ENCODE measurements at places on chromosomes 3 and 15.

DNA sequence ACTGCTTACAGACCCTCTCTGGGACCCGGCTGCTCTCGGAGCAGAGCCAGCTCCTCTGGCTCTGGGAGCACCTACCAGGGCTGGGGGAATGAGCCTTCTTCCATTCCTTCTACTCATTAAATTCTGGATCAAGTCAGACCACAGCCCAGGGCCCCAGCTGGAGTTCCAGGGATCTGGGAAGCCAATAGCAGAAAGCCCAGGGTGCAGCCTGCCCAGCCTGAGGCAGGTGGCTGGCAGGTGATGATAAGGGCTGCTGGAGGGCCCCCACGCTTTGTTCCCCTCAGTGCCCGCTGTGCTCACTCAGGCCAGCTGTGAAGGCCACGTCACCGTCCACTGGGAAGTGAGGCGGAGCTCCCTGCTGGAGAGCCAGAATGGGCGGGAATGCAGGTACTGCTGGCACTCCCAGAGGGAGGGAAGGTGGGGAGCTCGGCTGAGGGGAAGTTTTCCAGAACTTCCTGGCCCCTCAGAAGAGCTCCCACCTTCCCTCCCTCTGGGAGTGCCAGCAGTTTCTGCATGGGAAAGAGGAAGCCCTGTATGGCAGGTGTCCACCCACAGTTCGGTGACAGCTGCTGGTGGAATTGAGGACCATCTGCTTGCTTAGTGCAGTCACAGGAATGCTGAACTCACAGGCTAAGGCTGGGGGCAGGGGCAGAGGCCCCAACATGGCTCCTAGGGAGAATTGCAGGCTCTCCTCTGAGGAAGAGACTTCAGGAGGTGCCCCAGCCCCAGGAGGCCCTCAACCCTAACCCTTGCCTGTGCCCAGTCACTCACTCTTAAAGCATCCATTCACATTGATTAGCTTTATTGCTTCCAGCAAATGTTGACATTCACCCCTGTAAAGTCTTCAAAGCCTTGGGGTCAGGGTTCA is 12.6 kb upstream of the RTP3 start:
- peaks cover 15% of the 10 kb centered on the region for H3K4me1 ChIP-seq
- H3K4me3 ChIP-seq = no peak overlapping the region
- peaks cover 4% of the 10 kb centered on the region for H3K27me3 ChIP-seq
- H3K27ac ChIP-seq = no peak overlapping the region

- H3K27ac ChIP-seq = no peak overlapping the region
- H3K4me1 ChIP-seq = peaks cover 12% of the 10 kb centered on the region
- no peaks in the 10 kb centered on the region for H3K36me3 ChIP-seq
- no peaks in the 10 kb centered on the region for H3K27me3 ChIP-seq
Measured at GRCh38 chr3:17140670-17141505, 256.1 kb downstream of the PLCL2 start.

DNA sequence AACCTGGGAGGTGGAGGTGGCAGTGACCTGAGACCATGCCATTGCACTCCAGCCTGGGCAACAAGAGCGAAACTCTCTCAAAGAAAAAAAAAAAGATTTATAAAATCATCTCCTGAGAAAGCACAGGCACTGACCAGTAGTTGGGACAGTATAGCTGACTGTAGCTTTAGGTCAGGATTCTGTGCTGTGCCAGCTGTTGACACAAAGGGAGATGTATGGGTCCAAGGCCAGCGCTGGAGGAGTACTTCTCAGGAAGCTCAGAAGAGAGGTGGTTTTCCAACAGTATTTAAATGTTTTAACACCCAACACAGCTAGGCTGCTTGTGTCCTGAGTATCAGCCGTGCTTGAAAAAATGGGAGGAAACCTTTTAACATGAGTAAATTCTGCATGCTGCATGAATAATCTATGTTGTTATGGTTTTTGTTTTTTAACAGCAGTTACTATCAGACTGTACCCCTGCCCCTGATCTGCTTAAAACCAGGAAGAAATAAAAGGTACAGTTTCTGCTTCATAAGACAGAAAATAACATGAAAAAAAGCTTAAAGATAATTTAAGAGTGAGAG is 6.5 kb downstream of the RAMAC start:
- no peaks in the 10 kb centered on the region for H3K27me3 ChIP-seq
- no peak overlapping the region for H3K4me3 ChIP-seq

GRCh38 chr3:58522759-58523425 is 14.1 kb downstream of the ACOX2 start:
- no peaks in the 10 kb centered on the region for H3K36me3 ChIP-seq
- no peak overlapping the region for H3K4me3 ChIP-seq
- no peak for DNase-seq
- H3K4me1 ChIP-seq = no peaks in the 10 kb centered on the region
- H3K27ac ChIP-seq = no peak overlapping the region

- H3K27ac ChIP-seq = no peak overlapping the region
- no peaks in the 10 kb centered on the region for H3K36me3 ChIP-seq
- no peaks in the 10 kb centered on the region for H3K27me3 ChIP-seq
- no peak for DNase-seq
- no peak overlapping the region for H3K4me3 ChIP-seq
- H3K4me1 ChIP-seq = no peaks in the 10 kb centered on the region
Measured at GRCh38 chr3:184632551-184633236, 71.1 kb downstream of the EPHB3 start.

DNA sequence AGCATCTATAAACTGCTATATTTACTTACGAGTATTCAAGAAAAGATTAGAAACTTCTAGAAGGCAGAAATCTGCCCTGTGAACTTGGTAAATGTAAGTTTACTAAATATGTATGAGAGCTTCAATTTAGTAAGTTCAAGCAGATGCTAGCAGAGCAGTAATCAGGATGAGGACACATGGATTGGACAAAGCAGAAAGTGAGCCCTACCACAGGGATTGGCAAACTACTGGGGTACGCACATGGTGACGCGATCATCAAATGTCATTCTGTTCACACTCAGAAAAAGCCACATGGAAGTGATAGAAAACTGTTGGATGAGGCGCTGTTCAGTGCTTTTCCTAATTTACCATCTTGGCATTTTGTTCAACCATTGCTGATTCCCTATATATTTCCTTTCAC is 360.2 kb upstream of the ZNF385D start:
- no peak for DNase-seq
- no peaks in the 10 kb centered on the region for H3K36me3 ChIP-seq
- H3K4me1 ChIP-seq = no peaks in the 10 kb centered on the region
- H3K27me3 ChIP-seq = no peaks in the 10 kb centered on the region
- no peak overlapping the region for H3K4me3 ChIP-seq

- DNase-seq = peak; percentile 73
- peaks cover 16% of the 10 kb centered on the region for H3K36me3 ChIP-seq
- peak overlapping the region; percentile 89 for H3K27ac ChIP-seq
- no peaks in the 10 kb centered on the region for H3K27me3 ChIP-seq
- peak overlapping the region; percentile 98 for H3K4me3 ChIP-seq
- H3K4me1 ChIP-seq = peaks cover 32% of the 10 kb centered on the region
Measured at GRCh38 chr3:138833899-138834595, 681 bp downstream of the PIK3CB start.

DNA sequence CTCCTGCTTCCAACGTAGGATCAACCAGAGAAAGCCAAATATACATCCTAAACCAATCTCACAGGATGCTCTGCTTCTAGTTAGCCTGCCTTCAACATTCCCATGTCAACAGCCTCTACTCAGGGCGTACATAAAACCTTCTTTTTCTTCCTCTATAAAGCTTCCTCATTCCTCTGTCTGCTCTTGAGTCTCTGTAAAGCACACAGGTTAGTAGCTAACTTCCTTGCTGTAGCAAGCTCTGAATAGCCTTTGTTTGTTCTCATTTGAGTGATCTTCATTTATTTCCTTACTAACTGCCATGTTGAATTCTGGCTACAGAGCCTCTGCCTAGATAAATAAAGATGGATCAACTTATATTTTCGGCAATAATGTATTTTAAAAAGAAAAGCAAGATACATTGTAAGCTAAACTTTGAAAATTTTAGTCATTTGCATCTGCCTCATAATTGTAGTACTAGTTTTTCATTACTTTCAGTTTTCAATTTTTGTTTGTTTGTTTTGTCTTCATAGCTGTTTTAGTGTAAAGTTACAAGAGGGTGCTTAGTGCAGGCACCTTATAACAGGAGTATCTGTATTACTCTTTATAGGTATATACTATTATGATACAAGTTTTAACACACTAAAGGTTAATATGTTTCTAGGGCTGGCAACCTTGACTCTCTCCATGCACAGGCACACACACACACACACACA is 498.2 kb downstream of the PYDC2 start:
- no peak for DNase-seq
- H3K27me3 ChIP-seq = no peaks in the 10 kb centered on the region
- H3K4me3 ChIP-seq = no peak overlapping the region
- H3K27ac ChIP-seq = no peak overlapping the region
- no peaks in the 10 kb centered on the region for H3K4me1 ChIP-seq

- H3K27ac ChIP-seq = no peak overlapping the region
- DNase-seq = no peak
- no peaks in the 10 kb centered on the region for H3K4me1 ChIP-seq
- no peaks in the 10 kb centered on the region for H3K27me3 ChIP-seq
Measured at GRCh38 chr3:104178680-104179079, 1188.0 kb upstream of the ALCAM start.

GRCh38 chr3:77014226-77014625 is 25.7 kb upstream of the ROBO2 start:
- no peak overlapping the region for H3K4me3 ChIP-seq
- DNase-seq = no peak
- no peaks in the 10 kb centered on the region for H3K4me1 ChIP-seq

- peak; percentile 37 for DNase-seq
- H3K27me3 ChIP-seq = no peaks in the 10 kb centered on the region
- H3K36me3 ChIP-seq = peaks cover 16% of the 10 kb centered on the region
Measured at GRCh38 chr15:74573987-74574386, 33.0 kb downstream of the ARID3B start.

DNA sequence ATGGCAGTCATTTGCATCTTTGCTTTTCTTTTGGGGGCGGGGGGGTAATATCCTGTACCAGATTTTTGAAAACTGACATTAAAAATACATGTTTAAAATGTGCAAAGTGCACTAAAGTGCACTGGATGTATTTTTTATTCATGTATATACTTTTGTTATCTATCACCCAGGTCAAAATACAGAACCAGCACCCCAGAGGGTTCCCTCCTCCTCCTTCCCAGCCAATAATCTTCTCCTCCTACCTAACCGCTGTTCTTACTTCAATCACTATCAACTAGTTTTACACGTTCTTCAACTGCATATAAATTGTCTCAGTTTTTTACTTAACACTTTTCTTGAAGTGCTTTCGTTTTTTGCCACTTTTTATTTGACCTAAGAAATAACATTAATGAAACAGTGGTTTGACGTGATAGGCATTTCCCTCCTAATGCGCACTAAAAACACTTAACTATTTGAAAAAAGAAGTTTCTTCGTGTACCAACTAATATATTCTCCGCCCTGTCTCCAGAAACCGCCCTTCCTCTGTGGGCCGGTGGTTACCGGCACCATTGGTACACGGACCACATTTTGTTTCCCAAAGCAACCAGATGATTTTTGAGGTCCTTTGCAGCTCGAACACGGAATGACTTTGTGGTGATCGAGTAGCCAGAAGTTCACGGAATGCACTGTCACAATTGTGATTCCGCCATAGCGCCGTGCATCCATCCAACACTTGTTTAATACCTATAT is 836 bp upstream of the AKAP13 start:
- peak overlapping the region; percentile 91 for H3K4me3 ChIP-seq
- H3K27ac ChIP-seq = peak overlapping the region; percentile 90
- H3K4me1 ChIP-seq = peaks cover 47% of the 10 kb centered on the region
- DNase-seq = peak; percentile 43
- no peaks in the 10 kb centered on the region for H3K36me3 ChIP-seq

DNA sequence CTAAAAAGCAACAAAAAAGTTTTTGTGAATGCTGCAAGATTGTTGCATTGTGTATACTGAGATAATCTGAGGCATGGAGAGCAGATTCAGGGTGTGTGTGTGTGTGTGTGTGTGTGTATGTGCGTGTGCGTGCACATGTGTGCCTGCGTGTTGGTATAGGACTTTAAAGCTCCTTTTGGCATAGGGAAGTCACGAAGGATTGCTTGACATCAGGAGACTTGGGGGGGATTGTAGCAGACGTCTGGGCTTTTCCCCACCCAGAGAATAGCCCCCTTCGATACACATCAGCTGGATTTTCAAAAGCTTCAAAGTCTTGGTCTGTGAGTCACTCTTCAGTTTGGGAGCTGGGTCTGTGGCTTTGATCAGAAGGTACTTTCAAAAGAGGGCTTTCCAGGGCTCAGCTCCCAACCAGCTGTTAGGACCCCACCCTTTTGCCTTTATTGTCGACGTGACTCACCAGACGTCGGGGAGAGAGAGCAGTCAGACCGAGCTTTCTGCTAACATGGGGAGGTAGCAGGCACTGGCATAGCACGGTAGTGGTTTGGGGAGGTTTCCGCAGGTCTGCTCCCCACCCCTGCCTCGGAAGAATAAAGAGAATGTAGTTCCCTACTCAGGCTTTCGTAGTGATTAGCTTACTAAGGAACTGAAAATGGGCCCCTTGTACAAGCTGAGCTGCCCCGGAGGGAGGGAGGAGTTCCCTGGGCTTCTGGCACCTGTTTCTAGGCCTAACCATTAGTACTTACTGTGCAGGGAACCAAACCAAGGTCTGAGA is 4.7 kb downstream of the BHLHE40 start:
- peak; percentile 80 for DNase-seq
- peak overlapping the region; percentile 78 for H3K4me3 ChIP-seq
- peak overlapping the region; percentile 57 for H3K27ac ChIP-seq
- peaks cover 61% of the 10 kb centered on the region for H3K4me1 ChIP-seq

DNA sequence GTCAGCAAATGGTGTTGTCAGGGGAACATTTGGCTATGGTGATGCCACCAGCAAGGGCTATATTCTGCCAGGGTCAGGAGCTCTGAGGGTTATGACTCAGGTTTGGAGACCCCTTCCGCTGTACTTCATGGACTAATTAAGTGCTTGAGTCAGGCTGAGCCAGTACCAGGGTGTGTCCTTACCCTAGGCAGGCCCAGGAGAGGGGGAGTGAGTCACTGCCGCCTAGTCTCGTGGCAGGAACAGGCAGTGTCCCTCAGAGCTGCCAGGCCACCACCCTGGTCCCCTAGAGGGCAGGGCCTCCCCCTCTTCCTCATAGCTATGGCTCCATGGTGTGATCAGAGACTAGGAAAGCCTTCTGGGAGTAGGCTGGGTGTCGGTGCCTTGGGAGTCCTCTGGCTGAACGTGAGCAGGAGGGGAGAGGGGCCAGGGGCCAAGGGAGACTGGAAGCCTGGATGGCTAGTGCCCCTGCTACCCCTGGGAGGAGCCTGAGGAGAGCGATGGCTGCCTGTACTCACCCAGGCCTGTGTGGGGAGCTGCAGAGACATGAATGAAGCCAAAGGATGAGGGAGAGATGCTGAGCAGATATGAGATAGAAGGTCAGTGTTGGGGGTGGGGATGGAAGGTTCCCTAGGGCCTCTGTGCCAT is 10.6 kb downstream of the MAPKAPK3 start:
- no peak overlapping the region for H3K4me3 ChIP-seq
- no peaks in the 10 kb centered on the region for H3K27me3 ChIP-seq
- H3K4me1 ChIP-seq = peaks cover 98% of the 10 kb centered on the region
- peaks cover 30% of the 10 kb centered on the region for H3K36me3 ChIP-seq

- H3K4me3 ChIP-seq = peak overlapping the region; percentile 57
- H3K36me3 ChIP-seq = peaks cover 5% of the 10 kb centered on the region
- DNase-seq = peak; percentile 73
- peaks cover 6% of the 10 kb centered on the region for H3K27me3 ChIP-seq
- peaks cover 17% of the 10 kb centered on the region for H3K4me1 ChIP-seq
Measured at GRCh38 chr3:127226946-127227842, 34.3 kb downstream of the PRR23E start.

GRCh38 chr15:80694611-80695098 is 455 bp upstream of the ABHD17C start:
- H3K27me3 ChIP-seq = peaks cover 3% of the 10 kb centered on the region
- peak overlapping the region; percentile 12 for H3K27ac ChIP-seq
- DNase-seq = peak; percentile 27

GRCh38 chr15:74976159-74976558 is 19.2 kb upstream of the SCAMP5 start:
- peaks cover 6% of the 10 kb centered on the region for H3K4me1 ChIP-seq
- DNase-seq = no peak
- H3K27ac ChIP-seq = no peak overlapping the region

- no peak overlapping the region for H3K4me3 ChIP-seq
- peaks cover 10% of the 10 kb centered on the region for H3K36me3 ChIP-seq
- no peak overlapping the region for H3K27ac ChIP-seq
Measured at GRCh38 chr15:90603893-90604292, 74.2 kb downstream of the CRTC3 start.
